ENCODE measurements at places on chromosomes 3 and 15.
A peak's percentile ranks its signal among the peaks of the same experiment; 100 is the strongest.

GRCh38 chr15:70023064-70023768 lies 74.5 kb downstream of the TLE3 start:
- peak; percentile 19 for DNase-seq

DNA sequence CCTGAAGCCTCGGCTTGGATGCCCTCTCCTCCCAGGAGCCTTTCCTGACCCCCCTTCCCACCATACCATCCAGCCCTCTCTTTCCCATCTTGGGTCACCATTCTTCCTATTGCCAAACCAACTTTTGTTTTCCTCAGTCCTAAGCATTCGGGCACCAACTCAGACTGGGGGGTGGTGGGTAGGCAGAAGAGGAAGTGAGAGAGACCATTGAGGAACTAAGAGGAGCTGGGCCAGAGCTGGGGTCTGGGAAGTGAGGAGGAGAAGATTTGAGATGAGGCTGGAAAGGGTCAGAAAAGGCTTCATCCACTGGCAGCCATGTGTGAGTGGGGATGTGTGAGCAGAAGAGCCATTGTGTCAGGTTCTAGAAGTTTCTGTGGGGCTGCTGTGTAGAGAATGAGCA lies 37.7 kb downstream of the TKT start:
- no peak for DNase-seq

DNA sequence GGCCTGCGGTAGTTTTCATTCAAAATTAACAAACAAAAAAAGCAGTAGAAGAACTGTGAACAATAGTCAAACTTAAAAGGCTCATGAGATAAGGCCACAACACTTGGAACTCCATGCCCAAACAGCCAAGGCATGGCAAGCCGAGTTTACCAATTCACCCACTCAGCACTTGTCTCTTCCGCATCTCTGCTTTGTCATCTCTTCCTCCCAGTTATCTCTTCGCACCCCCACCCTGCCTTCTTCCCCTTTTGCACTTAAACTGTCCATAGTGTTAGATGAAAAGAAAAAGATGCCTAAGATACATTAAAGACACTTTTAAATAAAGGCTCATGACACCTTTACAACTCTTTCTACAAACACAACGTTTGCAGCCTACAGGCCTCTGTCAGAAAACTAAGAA lies 11.1 kb downstream of the TLE3 start:
- DNase-seq: no peak

DNA sequence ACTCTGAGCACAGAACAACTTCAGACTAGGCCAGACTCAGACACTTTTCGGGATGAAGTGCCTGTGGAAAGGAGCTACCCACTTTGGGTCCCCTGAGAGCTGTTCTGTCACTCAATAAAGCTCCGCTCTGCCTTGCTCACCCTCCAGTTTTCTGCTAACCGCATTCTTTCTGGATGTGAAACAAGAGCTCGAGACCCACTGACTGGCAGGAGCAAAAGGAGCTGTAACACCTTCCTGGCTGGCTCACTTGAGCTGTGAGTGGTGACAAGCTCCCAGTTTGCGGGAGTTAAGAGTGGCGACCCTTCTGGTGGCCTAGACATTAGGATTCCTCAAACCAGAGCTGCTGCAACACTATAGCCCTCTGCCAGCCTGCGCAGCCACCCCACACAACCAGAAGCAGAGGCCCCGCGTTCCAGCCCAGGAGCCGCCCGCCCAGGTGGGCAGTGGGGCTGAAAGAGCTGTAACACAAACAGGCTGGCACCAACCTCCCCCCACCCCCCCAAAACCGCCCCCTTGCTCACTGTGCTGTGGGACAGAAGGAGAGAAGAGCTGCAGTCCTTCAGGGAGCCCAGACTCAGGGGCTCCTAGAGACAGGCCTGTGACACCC lies 1178.1 kb upstream of the GBE1 start:
- no peak for DNase-seq

DNA sequence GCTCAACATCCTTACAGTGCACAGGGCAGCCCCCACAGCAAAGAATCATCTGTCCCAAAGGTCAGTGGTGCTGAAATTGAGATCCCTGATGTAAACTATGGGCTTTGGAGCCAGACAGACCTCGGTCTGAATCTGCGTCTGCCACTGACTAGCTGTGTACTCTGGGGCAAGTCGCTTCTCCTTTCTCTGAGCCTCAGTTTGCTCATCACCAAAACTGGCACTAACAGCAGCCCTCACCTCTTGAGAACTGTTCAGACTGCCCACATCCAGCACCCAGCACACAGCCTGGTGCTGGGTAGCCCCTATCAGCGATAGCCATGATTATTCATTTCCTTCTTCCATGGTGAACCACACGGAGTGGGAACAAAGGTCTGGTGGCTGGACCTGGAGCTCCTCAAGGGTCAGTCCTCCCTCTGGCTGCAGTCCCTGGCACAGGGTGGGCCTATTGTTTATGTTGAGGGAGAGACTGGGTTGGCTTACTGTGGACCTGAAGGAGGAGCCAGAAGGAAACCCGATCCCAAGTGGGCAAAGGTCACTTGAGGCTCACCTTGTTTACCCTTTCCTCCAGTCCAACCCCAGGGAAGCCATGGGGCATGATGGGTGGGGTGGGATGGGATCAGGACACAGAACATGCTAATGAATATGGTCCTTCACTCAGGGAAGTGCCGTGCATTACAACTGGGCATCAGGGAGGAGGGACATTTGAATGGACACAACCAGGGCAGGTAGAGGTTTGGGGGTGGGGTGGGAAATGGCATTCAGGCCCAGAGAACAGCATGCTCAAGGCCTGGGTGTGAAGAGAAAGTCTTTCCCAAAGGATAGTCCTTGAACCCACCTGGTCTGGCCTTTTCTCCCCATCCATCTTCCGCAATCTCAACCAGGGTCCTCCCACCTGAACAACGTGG lies 1.6 kb upstream of the PRKCD start:
- no peak for DNase-seq

- DNase-seq: no peak
Observed at GRCh38 chr3:87006844-87007439, 16.0 kb upstream of the VGLL3 start.

- no peak for DNase-seq
Observed at GRCh38 chr3:193686665-193687483, 93.9 kb downstream of the OPA1 start.

- DNase-seq: no peak
Observed at GRCh38 chr3:50557915-50558314, 9.6 kb downstream of the C3orf18 start.

GRCh38 chr15:64596701-64597476 lies 136.5 kb downstream of the ZNF609 start:
- DNase-seq: peak; percentile 8

- DNase-seq: no peak
Observed at GRCh38 chr3:36812240-36812639, 47.9 kb upstream of the DCLK3 start.

DNA sequence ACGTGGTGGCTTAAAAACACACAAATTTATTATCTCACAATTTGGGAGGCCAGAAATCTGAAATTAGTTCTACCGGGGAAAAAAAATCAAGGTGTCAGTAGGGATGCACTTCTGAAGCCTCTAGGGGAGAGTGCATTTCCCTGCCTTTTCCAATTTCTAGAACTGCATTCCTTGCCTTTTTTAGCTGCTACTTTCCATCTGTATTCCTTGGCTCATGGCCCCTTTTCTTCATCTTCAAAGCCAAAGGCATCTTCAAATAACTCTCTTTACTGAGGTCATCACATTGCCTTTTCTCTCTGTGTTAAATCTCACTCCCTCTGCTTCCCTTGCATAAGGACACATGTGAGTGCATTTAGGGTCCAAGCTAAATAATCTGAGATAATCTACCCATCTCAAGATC lies 69.5 kb upstream of the NEO1 start:
- DNase-seq: no peak

DNA sequence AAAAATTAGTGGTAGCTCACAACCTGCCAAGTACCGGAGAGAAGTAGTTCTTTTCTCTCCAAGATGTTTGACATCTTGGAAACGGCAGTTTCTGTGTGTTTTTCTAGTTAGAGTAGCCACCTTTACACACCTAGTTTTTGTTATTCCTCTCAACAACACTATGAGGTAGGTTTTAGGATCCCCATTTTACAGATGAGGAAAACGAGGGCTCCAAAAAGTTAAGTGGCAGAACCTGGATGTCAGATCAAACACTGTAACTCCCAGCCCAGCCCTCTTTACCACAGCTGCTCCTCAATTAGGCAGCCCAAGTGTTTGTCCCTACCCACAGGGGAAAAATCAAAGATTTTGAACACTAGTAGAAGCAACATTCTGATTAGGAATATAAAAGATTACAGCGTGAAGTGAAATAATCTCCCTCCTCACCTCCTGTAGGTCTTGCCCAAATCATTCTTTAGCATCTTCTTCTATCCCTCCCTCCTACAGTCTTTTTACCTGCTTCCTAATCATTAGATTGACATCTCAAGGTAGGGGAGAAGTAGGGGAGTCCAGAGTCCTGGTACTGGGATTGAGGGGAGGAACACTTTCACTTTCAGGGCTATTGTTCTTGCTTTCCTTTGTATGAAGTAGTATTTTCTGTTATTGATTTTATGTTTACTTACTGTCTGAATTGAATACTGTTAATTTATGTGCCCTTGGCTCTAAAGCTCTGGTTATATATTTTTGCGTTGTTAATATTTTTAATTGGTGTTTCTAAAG lies 142.6 kb downstream of the CMSS1 start:
- DNase-seq: no peak

DNA sequence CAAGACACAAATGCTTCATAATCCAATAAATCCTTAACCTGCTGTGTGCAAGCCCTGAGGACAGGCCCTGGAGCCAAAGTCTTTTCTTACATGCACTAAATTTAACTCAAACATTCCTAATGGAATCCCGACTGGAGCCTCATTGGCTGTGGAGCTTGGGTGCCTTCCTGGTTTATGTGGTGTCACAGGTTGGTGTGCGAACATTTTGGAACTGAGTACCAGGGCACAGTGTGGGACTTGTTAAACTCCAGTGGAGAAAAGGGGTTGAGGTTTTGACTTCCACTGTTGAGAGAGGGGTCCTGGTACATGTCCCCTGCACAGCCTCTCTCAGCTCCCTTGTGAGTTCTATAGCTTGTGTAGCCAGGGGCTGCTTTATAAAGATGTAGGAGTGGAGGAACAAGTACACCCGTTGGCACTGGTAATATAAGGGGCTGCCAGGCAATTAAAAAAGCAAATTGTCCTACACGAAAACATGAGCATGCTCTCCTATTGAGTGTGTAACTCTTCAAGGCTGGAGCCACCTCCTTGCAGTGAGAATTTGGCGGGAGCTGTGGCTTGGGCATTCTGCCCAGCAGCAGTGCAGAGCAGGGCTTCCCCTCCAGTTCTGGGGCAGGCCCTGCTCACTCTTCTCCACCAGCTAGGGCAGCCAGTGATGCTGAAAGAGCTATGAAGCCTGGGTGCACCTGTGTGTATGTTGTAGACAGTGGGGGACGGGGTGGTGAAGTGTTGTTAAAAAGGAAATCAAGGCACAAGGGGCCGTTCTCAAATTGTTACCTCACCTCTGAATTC lies 218.1 kb downstream of the CLSTN2 start:
- DNase-seq: no peak

DNA sequence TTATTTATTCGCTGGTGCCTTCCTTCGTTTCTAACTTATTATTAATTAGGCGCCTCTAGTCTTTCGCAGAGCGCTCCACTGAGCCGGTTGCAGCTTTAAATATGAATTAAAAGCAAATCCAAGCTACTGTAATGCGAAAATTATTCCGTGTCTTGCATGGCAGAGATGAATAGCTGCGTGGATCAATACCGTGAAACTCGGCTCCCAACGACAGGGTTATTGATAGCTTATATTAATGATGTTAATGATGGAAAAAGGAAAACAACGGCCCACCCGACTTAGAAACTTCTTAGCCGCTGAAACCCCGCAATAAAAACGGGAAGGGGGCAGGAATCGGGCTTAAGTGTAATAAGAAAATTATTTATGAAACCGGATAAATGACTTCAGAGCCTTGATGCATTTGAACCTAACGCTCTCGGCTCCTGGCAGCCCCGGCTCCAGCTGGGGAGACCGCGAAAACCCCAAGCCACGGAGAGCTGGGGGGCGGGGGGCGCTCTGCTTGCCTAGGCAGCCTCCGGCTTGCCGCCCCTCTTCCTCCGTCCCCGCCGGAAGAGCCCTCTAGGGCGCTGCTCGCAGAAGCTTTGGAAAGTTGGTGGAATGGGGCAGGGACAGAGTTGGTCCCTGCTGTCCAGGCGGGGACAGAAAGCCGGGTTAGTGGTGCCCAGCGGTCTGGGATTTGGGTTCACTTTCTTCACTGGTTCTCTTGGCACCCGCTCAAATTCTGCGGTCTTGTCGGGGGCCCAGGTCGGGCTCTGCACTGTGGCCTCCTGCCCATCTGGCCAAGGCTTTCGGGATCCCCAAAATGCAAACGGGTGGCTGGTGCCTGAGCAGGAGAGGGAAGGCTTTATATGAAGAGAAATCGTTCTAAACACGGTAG lies 7.7 kb upstream of the ONECUT1 start:
- no peak for DNase-seq

GRCh38 chr3:157662171-157662570 lies 159.0 kb upstream of the VEPH1 start:
- no peak for DNase-seq

GRCh38 chr3:67290438-67290837 lies 292.3 kb downstream of the KBTBD8 start:
- no peak for DNase-seq

- no peak for DNase-seq
Observed at GRCh38 chr15:71709808-71710418, 100.4 kb upstream of the NR2E3 start.

GRCh38 chr3:189490337-189490736 lies 140.9 kb upstream of the TP63 start:
- DNase-seq: no peak

GRCh38 chr3:131807822-131808221 lies 227.0 kb downstream of the CPNE4 start:
- no peak for DNase-seq

GRCh38 chr3:25564075-25564474 lies 100.6 kb downstream of the TOP2B start:
- DNase-seq: no peak

DNA sequence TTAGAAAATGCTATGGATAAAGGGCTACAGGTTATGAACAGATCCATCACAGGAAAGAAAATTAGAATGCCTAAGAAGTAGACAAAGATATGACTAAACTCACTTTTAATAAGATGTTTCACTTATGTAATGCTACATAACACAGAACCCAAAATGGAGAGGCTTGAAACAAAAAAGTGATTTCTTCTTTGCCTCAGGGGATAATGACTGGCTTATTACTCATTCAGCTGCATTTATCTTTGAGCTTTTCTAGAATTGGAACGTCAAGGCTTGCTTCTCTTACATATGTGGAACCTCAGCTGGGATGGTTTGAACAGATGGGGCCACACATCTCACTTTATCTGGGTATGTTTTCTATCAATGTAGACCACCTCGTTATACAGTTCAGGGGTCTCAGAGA lies 120.6 kb upstream of the EPHA3 start:
- no peak for DNase-seq

DNA sequence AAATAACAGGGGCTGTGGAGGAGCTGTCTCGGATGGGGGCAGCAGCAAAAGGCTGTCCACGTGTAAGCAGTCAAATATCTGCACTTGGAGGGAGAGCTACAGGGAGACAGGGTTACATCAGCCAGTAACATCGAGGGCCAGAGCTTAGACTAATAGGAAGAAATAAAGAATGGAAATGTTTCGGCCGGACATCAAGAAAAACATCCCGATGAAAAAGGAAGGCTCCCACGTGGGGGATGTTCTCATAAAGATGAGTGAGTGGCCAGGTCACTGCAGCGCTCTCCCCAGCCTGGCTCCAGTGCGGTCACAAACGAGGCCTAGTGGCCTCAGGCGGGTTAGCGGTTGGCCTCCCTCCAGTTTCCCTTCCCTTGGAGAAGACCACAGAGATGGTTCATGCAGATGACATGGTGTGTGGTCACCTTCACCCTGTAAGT lies 56.1 kb upstream of the WNT5A start:
- DNase-seq: no peak
